ENCODE measurements at places on chromosomes 1 and 21.

GRCh38 chr1:23114424-23115079, 54.1 kb downstream of the LUZP1 start:
- H3K4me3 ChIP-seq = no peak overlapping the region
- DNase-seq = no peak
- H3K27ac ChIP-seq = no peak overlapping the region
- no peaks in the 10 kb centered on the region for H3K36me3 ChIP-seq

DNA sequence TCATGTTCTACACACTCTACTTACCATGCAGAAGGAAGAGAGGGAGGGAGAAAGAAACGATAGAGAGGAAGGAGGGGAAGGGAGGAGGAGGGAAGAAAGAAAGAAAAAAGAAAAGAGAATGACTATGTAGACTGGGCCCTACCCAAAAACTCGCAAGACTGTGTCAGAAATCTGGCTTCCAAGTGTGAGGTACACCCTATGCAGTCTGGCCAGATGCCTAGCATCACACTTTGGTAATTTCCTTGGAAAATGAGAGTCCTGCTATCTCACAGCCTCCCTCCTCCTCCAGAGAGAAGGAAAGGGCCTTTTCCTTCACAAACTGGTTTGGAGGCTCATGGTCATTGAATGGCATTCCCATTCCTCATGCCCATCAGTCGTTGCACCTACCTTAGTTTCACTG, 86.4 kb upstream of the LRRC8D start:
- no peak for DNase-seq
- H3K36me3 ChIP-seq = no peaks in the 10 kb centered on the region
- no peak overlapping the region for H3K27ac ChIP-seq
- peaks cover 2% of the 10 kb centered on the region for H3K27me3 ChIP-seq

DNA sequence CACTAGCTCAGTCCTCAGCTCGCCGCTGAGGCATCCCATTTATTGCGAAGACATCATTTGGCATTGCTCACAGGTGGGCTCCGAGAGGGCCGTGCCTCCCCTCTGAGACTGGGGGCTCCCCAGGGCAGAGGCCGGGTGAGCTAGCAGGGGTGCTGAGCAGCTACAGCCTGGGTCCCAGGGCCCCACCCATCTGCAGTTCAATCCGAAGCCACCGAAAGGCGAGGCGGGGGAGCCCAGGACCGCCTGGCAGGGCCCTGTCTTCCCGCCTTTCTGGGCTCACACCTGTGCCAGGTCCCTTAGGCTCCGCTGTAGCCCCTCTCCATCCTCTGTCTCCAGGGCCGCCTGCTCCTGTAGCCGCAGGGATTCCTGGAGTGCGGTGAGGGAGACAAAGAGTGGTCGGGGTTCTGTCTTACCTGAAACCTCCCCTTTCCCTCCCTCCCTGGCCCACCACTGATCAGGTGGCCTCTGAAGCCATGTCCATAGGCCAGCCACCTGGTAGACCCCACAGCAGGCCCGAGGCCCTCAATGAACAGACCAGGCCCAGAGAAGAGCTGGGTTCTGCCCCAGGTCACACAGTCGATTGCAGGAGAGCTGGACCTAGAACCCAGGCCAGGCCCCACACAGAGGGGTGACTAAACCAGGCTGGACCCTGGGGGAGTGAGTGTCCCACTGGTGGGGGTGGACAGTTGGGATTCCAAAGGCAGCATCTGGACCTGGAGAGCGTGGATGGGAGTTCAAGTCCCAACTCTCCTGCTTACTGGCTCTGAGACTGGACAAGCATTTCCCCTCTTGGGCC, 18.1 kb upstream of the NBPF1 start:
- no peaks in the 10 kb centered on the region for H3K4me1 ChIP-seq
- no peaks in the 10 kb centered on the region for H3K36me3 ChIP-seq
- H3K4me3 ChIP-seq = no peak overlapping the region
- DNase-seq = peak; percentile 29
- H3K27me3 ChIP-seq = no peaks in the 10 kb centered on the region

GRCh38 chr21:41183575-41183974, 15.6 kb downstream of the BACE2 start:
- no peaks in the 10 kb centered on the region for H3K27me3 ChIP-seq
- H3K4me1 ChIP-seq = peaks cover 6% of the 10 kb centered on the region
- no peak for DNase-seq

DNA sequence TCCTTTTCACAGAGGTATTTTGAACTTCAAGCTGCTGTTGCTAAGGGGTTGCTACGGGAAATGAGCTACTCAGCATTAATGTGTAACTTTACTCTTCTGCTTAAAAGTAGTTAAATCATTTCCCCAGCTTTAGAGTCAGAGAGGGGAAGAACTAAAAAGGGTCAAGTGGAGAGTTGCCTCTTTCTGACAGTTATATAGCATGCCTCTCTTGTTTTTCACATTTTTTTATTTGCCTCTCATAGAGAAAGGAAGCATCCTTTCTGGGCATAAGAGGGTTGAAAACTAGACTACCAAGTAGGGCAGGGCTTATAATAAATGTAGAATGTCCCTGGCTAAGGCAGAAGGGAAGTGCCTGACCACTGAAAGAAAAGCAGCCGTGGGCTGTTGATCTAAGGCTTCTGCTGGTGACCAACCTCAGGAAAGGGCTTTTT, 10.1 kb upstream of the ELAVL4 start:
- no peaks in the 10 kb centered on the region for H3K36me3 ChIP-seq
- H3K27ac ChIP-seq = no peak overlapping the region
- no peaks in the 10 kb centered on the region for H3K4me1 ChIP-seq

DNA sequence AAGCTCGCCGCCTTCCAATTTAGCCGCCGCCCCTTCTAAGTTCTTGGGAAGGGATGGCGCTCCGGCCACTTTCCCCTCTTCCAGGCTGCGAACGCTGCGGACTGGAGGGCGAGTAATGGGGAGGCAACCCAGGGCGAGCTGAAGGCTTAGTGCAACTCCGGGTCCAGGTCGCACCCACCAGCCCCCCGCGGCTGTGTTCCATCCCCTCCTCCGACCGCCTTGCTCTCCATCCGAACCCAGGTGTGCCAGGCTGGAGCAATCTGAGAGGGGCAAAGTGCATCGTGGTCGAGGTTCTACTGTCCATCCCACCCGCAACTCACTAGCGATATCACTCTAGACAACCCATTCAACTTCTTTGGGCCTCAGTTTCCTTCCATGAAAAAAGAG, 13.4 kb downstream of the PAX7 start:
- peaks cover 1% of the 10 kb centered on the region for H3K4me1 ChIP-seq
- H3K27me3 ChIP-seq = no peaks in the 10 kb centered on the region
- no peaks in the 10 kb centered on the region for H3K36me3 ChIP-seq

DNA sequence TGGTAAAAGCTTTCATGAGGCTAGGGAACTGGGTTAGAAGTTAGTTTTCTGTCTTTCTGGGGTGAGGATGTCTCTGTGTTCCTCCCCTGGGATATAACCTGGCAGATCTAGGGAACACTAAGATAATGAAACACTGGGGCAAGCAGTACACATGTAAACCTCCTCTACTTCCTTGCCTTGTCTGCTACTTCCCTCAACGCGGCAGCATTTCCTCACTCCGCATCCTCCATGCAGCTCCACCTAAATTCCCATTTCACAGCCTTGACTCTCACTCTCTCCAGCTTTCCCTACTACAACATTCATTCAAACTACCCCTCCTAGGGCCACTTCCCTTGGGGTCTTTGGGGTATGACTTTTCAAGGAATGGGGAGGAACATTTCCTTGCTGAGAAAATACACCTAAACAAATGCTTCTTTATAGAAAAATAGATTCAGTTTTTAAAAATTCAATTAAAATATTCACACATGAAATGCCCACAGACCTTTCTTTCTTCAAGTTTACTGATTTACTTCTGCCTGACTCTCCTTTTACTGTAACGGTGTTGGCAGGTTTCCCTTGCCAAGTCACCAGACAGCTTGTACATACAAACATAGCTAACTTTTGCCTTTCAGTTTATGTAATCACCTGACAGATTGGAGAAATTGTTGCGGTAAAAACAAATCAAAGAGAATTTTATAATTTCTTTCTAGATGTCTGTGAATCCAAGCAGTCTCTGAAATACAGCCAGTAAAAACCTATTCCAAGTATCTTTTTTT, 90.1 kb downstream of the TNFSF18 start:
- DNase-seq = no peak
- no peak overlapping the region for H3K27ac ChIP-seq
- H3K4me1 ChIP-seq = peaks cover 3% of the 10 kb centered on the region

DNA sequence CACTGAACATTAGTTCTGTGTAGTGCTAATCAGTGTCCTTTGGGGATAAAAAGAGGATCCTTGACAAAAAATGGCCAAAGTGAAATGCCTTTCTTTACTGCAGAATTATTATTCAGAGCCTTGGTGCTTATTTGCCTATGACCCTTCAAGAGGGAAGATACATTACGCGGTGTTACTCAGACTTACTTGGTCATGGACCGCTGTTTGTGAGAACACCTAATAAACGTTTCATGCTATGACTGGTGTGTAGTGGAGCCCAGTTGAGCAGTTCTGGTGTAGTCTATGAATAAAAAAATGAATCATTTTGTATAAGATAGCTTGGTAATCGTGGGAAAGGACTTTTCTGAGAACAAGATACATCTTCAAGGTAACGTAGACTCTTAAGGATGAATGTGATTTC, 8.3 kb downstream of the NFYC start:
- H3K27me3 ChIP-seq = no peaks in the 10 kb centered on the region
- H3K4me3 ChIP-seq = no peak overlapping the region

GRCh38 chr1:233180641-233181364, 114.7 kb downstream of the PCNX2 start:
- no peak overlapping the region for H3K27ac ChIP-seq
- no peaks in the 10 kb centered on the region for H3K36me3 ChIP-seq
- DNase-seq = no peak
- no peaks in the 10 kb centered on the region for H3K4me1 ChIP-seq
- H3K4me3 ChIP-seq = no peak overlapping the region

GRCh38 chr1:45394342-45394741, 54.1 kb upstream of the MUTYH start:
- no peaks in the 10 kb centered on the region for H3K27me3 ChIP-seq
- no peak for DNase-seq
- no peak overlapping the region for H3K4me3 ChIP-seq
- no peaks in the 10 kb centered on the region for H3K36me3 ChIP-seq
- no peak overlapping the region for H3K27ac ChIP-seq

DNA sequence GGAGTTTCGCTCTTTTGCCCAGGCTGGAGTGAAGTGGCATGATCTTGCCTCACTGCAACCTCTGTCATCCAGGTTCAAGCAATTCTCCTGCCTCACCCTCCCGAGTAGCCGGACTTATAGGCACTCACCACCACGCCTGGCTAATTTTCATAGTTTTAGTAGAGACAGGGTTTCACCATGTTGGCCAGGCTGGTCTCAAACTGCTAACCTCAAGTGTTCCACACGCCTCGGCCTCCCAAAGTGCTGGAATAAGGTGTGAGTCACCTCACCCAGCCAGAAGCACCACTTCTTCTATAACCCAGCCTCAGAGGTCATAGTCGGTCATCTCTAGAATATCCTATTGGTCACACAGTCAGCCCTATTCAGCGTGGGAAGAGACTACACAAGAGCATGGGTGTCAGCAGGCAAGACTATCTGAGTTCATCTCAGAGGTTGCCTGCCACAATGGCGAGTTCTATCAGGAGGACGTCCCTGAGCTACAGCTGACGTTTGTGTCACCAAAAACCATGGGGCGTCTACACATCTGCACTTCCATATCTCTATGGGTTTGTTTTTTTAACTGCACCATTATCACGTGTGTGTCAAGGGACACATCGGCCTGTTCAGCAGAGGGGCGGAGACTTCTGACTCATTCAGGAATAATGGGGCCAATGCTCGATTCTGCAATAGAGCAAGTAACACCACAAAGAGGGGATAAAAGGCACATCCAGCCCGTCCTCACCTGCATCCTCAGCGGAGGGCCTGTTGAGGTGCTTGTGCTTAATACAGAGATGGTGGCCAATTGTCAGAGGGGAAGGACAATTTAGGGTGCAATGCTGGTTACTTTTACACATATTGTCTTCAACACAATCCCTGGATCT, 256.3 kb upstream of the IRF2BP2 start:
- H3K27ac ChIP-seq = no peak overlapping the region
- no peak overlapping the region for H3K4me3 ChIP-seq
- no peaks in the 10 kb centered on the region for H3K36me3 ChIP-seq

DNA sequence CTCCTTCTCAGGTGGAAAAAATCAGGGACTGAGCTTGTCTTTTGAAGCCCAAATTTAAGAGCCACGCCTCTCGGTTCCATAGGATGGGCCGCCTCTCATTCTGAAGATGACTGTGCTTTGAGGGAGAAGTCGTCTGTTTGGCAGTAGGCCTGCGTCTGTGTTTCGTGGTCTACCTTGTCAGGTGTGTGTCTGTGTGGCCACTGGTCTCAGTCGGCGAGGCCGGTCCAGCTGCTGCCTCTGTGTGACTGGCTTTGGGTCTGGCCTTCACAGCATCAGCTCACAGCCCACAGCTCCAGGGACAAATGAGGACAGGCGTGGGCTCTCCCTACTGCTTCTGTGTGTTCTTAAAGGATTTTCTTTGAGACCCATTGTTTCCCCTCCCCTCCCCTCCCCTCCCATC, 50.3 kb downstream of the B3GALT5 start:
- DNase-seq = no peak
- no peak overlapping the region for H3K4me3 ChIP-seq
- H3K27ac ChIP-seq = no peak overlapping the region

- no peaks in the 10 kb centered on the region for H3K27me3 ChIP-seq
- DNase-seq = no peak
- H3K4me3 ChIP-seq = no peak overlapping the region
- no peak overlapping the region for H3K27ac ChIP-seq
- H3K4me1 ChIP-seq = peaks cover 9% of the 10 kb centered on the region
Measured at GRCh38 chr1:30990591-30990990, 74.9 kb downstream of the PUM1 start.
